SHP77 treated with DMSO at 0.1 percent for 48 hours (cell line): ENCODE measurements at places on chromosomes 5 and 9.

GRCh38 chr5:65037831-65038815 is 269.4 kb downstream of the CWC27 start:
- no peak for DNase-seq

- no peak for DNase-seq
These were observed 64.3 kb upstream of the MYO10 start for GRCh38 chr5:17000291-17000939.

DNA sequence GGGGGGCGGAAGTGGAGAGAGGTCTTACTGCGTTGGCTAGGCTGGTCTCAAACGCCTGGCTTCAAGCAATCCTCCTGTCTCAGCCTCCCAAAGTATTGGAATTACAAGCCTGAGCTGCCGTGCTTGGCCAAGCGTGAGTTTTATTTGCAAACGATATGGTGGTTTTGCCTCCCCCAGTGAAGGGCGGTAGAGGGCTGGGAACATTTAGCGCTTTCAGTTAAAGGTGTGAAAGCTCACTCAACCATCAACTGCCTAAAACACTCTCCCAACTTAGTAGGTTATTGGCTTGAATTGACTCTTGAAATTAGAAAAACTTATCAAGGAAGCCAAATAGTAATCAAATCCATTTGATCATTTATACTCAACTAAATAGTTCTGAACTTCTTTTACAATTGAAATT is 156.3 kb downstream of the ESM1 start:
- DNase-seq: no peak

DNA sequence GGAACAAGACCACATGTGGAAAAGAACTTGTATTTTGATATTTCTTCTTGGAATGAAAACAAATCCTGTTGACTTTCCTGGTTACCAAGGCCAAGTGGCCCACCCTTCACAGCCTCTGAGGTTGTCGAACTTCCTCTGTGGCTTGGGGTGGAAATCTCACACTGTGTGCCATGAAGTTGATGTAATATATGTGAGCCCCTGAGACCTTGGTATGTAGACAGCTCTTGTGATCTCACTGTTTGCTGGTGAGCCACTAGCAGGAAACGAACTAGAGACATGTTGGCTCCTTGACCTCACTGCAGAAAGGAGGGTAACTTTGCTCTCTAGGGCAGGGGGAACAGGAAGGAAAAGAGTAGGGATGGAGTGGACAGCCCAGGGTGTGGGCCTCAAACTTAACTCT is 159.4 kb downstream of the ARHGAP26 start:
- no peak for DNase-seq

- DNase-seq: no peak
These were observed 98.3 kb upstream of the CDKN2B start for GRCh38 chr9:22107202-22108045.

DNA sequence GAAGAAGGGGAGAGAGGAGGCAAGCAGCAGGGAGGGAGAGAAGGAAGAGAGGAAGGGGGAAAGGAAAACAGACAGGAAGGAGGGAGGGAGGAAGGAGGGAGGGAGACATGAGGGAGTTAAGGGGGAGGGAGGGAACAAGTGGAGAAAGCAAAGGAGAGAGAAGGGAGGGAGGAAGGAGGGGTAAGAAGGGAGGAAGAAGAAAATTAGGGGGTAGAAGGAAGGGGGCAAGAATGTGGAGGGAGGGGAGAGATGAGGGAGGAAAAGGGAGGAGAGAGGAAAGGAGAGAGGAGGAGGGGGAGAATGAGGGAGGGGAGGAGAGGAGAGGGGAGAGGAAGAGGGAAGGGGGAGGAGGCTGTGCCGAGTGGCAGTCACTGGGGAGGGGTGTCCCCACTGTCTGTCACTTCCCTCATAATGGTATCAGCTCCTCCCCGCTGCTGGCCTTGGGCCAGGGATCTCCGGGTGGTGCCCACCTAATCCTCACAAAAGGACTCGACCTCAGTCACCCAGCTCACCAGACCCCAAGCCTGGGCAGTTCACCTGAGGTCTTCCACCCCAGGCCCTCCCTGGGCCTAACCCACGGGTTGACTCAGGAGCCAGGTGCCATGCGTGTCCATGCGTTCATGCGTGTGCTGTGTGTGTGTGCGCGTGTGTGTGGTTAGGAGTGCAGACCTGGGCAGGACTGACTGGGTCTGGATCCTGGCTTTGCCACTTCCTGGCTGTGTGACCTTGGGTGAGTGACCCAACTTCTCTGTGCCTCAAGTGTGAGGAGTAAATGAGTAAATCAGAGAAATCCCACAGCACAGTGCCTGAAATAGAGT is 18.1 kb downstream of the C9orf50 start:
- DNase-seq: no peak

DNA sequence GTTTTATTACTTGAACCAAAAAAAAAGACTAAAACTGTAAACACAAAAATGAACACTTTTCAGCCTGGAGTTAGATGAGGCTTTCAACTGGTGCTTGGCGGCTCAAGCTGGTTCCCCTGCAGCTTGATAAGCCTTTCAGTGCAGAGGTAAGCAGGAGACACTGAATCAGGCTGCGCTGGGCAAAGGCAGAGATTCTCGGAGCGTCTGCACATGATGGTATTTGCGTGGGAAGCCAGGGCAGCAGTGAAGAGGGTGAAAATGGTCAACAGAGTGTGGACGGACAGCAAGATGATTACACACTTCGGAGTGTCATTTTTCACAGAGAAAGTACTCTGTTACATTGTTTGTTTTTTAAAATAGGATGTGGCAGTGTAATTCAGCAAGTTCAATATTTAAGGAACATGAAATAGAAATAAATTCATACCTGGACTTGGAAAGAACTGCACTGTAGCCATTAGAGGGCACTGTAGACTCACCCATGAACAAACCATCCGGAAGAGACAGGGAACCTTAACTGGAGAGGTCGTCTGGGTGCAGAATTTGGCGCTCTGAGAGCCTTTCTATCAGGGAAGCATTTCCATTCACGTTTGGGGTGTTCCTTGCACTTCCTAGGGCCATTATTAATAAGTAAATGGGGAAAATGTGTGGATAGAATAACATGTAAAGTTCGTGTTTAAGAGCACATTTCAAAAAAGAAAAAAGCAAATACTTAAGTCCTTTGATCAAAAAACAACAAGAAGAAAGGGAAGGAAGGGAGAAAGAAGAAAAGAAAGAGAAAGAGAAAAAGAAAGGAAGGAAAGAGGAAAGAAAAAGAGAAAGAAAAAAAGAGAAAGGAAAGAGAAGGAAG is 69.8 kb downstream of the ICE1 start:
- DNase-seq: peak; percentile 56

DNA sequence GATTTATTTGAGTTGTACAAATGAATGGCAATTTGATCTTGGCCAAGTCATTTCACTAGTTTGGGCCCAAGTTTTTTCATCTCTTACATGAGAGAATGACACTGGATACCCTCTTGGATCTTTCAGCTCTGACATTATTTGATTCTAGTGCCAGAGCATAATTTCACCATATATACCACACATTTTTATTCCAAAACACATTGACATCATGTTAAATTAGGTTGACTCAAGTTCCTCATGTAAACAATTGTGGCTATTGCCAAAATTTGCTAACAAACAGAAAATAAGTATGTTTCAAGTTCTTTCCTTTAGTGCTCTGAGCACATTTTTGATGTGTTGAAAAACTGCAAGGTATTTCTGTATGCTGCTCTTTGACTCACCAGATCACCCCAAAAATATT is 375.8 kb downstream of the ZNF608 start:
- DNase-seq: no peak

- no peak for DNase-seq
These were observed 41.7 kb downstream of the SEMA6A start for GRCh38 chr5:116532762-116533525.

GRCh38 chr9:16442622-16443021 is 427.8 kb downstream of the BNC2 start:
- DNase-seq: no peak

GRCh38 chr9:106675780-106676179 is 187.2 kb upstream of the ZNF462 start:
- no peak for DNase-seq

GRCh38 chr5:160361624-160362228 is 8.7 kb downstream of the C1QTNF2 start:
- no peak for DNase-seq

DNA sequence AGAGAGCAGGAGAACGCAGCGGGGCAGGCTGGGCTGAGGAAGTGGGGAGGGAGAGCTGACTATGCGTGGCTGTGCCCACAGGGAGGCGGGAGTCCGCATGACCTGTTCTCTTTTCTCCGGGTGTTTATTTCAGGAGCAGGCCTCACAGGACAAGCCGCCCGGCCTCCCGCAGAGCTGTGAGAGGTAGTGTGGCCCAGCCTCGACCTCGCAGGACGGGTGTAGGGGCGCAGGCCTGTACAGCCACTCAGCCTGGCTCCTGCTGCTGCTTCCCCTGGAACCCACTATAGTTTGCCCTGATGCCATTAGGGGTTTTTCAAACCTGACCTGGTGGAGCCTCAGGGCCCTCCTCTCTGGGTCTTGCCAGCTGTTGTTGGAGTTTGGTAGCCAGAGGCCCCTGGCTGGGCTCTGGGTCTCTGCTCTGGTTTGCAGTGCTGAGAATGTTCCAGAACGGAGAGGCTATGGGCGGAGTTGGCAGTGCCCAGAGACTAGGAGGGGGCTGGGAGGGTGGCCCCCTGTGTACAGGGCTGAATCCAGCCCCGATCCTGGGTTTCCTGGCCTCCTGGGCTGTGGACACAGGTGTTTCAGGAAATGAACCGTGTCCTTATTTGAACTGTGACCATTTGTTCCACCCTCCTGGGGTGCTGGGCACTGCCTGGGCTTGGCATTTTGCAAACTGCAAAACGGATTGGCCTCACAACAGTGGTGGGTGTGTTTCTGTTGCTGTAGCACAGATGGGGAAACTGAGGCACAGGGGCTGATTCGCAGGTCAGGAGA is 78.8 kb downstream of the WNK2 start:
- no peak for DNase-seq

GRCh38 chr9:136762915-136763648 is 1.2 kb downstream of the LCN15 start:
- no peak for DNase-seq

DNA sequence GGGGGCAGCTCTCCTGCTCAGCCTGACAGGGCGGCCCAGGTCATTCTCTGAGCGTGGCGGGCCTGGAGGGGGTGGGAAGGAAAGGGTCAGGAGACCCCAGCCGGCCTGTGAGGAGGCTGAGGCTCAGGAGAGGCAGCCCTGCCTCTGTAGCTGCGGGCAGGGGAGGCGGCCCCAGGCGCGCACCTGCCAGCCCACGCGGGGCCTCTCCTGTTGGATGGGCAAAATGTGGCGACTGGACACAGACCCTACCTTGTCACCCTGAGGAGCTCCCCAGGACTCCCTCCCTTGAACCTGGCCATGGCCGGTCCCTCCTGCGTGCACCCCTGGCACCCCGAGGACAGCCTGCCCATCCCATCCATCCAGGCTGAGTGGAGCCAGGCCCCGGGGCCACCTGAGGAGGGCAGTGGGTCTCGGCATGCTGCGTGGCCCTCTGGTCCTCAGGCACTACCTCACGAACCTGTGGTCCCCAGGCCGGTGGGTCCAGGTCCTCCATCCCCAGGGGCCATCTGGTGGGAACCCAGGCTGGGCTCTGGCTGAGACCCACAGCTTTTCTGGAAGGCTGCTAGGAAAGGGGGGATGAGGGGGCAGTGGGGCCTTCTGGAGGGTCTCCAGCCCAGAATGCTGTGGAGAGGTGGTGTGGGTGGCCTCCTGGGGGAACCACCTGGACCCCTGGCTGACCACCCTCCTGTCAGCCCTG is 15.1 kb upstream of the NRARP start:
- no peak for DNase-seq

DNA sequence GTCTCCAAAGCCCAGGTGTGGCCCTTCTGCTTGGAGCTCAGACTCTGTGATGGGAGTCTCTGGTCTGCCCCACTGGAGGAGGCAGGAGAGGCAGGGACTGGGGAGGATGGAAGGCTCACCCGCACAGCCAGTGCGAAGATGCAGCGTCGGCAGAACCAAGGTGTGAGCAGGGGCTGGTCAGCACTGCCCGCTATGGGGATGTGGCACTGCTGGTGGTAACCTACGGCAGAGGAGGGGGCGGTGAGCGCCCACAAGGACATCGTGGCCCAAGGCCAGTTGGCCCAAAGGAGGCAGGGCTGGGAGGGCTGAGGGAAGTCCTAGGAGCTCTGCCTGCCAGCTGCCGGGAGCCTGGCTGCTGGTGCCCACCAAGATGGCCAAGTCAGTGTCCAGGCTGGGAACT is 7.3 kb downstream of the PHF19 start:
- no peak for DNase-seq

DNA sequence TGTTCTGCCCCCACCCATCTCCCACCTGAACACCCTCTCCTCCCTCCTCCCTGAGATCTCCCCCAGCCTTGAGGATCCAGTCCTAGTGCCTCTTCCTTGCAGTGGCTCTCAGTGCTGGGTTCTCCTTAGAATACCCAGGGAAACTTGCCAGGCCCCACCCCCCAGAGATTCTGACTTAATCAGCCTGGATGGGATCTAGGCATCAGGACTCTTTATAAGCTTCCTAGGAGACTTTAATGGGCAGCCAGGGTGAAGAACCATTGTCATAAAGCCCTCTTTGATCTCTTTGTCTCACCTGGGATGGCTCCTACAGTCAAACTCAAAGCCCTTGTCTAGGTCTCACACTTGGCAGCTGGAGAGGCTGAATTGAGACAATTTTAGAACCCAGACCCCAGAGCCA is 8.6 kb upstream of the GLIS3 start:
- DNase-seq: no peak

GRCh38 chr5:100623719-100624118 is 88.5 kb downstream of the FAM174A start:
- peak; percentile 3 for DNase-seq

- no peak for DNase-seq
These were observed 188.4 kb upstream of the PPP1R26 start for GRCh38 chr9:135291165-135291564.

DNA sequence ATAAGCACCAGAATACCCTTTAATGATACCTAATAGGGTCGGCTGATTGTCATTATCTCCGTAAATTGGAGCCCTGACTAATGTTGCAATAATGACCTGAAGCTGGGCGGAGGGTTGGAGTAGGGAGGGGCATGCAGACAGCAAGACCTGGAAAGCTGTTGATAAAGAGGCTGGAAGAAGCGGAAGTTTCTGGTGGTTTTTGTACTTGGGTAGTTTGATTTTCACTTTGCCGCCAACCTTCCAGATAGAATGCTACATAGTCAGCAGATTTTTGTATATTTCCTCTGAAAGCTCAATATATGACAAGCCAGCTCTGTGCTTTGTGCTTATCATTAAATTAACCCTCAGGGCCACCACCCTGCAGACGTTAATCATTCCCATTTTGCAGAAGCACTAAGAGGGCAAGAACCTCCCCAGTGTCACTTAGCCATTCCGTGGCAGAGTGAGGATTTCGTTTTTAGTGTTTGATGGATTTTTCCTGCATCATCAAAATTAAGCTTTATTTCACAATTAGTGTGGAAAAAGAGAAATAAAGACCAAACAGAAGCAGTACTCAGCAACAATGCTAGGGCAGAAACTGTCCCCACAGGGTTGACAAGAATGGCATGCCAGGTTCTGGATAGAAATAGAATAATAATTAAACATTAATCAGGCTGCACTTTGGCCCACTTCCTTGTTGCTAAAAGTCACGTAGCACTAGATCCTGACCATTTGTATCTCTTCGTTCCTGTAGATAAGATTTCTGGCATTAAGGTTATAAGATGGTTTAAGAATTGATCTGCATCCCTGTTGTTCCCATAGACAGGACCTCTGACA is 34.7 kb downstream of the DIRAS2 start:
- DNase-seq: no peak

GRCh38 chr9:93897075-93897970 is 57.8 kb downstream of the BARX1 start:
- DNase-seq: no peak
